Stimulated activated memory B cell treated with anti-CD40 and anti-IgM and Interleukin-4, amounts not matched to agents 10 μg/mL and 1 μg/mL and 100 μg/mL, for 72 hours (primary cell): ENCODE measurements at places on chromosomes 2 and 18.

DNA sequence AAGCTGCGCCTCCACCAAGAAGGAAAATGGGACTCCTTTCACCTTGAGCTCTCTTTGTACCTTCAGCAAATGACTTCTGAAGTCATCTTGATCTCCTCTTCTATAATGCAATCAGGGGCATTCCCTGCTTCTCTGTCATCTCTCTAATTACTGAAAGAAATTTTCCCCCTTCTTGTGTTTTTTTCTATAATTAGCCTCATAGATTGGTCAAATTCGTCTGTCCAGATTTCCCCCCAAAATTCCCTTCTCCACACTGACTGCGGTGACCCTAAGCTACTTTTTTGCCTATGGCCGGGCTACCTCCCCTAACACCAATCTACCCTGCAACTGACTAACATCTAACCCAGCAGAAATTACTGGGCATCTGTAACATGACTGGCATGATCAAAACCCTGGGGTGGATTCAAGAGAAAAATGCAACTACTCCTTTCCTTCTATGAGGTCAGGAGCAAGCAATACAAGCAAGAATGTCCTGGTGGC, 168.6 kb downstream of the BCL2 start:
- ATAC-seq: peak; percentile 58

DNA sequence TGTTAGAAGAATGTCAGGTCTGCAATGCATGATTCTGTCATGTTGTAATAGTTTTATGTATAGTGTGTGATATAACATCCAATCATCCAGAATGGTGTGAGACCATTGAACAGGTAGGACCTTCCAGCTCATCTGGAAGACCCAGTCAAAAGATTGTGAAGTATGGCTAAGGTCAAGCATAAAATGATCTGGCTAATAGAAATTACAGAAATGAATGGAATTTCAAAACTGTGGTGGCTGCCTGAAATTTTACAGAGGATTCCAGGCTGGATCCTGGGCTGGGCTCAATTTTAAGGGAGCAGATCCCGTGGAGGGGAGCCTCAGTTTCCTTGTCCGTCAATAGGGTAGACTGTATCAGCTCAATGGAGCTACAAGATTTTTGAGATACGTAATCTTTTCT, 39.1 kb downstream of the ACKR3 start:
- ATAC-seq: no peak

DNA sequence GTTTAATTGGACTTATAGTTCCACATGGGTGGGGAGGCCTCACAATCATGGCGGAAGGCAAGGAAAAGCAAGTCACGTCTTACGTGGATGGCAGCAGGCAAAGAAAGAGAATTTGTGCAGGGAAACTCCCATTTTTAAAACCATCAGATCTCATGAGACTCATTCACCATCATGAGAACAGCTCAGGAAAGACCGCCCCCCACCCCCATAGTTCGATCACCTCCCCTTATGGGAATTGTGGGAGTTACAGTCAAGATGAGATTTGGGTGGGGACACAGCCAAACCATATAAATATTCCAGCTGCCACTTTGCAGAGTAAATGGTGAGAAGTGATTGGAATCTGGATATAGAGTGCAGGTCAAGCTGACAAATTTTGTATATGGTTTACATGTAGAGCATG, 187.4 kb downstream of the ARL4C start:
- ATAC-seq: no peak

DNA sequence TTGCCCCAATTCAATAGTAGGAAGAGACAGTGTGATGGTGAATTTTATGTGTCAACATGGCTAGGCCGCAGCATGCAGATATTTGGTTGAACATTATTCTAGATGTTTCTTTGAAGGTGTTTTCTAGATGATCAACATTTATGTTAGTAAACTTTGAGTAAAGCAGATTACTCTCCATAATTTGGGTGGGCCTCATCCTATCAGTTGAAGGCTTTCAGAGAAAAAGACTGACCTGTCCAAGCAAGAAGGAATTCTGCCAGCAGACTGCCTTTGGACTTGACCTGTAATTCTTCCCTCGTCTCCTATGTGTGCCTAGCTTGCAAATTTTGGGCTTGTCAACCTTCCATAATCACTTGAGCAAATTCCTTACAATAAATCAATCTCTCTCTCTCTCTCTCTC, 8.3 kb upstream of the GRP start:
- no peak for ATAC-seq

- no peak for ATAC-seq
Measured at GRCh38 chr2:181594322-181594721, 62.6 kb downstream of the CERKL start.

GRCh38 chr2:69753659-69754363, 11.9 kb downstream of the ANXA4 start:
- no peak for ATAC-seq

DNA sequence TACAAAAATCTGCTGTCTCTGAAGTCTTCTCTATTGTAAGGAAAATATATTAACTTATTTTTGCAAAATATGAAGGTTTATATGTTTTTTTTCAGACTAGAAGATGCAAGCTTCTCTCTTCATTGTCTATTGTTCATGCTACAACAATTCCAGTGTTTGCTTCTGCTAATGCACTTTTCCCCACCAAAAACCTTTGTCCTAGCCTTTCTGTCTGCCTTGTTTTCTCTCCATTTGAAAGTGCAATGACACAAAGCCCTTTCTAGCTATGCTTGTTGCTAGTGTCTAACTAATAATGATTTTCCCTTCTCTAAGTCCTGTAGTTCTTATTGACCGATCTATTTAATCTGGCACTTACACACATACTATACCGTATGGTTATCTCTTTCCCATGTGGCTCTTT, 369.5 kb upstream of the CELF4 start:
- ATAC-seq: no peak

- no peak for ATAC-seq
Measured at GRCh38 chr18:10235661-10235952, 218.8 kb upstream of the APCDD1 start.

- no peak for ATAC-seq
Measured at GRCh38 chr2:126303113-126303512, 352.8 kb upstream of the GYPC start.

GRCh38 chr2:132437852-132438669, 21.5 kb downstream of the GPR39 start:
- no peak for ATAC-seq

DNA sequence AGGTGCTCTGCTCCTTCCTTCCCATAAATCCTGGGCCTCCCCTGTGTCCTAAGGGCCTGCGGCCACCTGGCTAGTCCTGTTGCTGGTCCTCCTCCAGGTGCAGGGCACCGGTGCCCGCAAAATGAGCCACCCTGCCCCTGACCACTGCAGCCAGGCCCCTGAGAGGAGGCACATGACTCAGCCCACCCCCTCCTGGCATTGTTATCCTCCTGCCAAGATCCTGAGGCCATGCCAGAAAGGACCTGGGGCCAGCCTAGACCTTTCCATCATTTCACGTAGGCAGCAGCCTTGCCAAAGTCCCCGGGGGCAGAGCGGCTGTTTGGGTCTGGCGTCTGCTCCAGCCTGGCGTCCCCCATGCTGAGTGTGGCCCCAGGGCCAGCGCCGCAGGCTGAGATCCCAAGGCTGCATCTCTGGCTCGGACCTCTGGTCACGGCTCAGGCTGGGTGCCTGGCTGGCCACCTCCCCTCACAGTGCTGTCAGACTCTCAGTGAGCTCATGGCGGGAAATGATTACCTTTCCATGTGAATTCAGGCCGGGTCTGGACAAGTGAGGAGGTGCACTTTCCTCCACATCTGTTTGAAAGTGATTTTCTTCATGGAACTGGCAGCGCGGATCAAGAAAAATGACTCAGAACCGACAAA, 81.0 kb downstream of the NDUFA10 start:
- no peak for ATAC-seq

DNA sequence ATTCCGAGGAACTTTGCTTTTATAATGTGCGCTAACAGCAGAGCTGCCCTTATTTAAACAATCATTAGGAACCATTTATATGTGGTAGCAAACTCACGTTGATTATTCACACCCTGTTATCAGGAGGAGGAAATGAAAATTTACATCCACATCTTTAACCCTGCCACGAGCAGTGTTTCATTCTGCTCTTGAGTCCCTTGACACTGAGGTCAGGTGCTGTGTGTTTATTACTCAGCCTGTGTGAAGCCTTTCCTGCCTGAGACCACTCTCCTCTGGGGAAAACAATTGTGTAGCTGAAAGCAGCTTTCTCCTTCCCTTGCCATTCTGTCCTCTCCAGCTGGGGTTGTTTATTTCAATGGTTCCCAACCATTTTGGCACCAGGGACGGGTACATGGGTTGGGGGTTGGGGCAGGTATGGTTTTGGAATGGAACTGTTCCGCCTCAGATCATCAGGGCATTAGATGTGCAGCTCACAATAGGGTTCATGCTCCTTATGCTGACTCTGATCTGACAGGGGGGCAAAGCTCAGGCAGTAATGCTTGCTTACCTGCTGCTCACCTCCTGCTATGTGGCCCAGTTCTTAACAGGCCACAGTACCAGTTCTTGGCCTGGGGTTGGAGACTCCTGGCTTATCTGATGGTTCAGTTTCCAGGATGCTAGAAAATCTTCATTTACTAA, 651.1 kb downstream of the TDRD15 start:
- ATAC-seq: no peak

DNA sequence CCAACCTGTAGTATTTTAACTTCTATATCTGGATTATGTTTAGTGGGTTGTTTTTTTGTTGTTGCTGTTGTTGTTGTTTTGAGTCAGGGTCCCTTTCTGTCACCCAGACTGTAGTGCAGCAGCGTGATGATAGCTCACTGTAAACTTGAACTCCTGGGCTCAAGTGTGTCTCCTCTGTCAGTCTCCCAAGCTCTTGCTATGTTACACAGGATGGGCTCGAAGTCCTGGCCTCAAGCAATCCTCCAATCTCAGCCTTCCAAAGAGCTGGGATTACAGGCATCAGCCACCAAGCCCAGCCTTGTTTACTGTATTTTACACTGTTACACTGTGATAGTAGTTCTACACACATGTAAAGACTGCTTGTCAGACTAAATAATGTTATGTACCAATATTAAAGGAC, 9.7 kb upstream of the STRN start:
- no peak for ATAC-seq

DNA sequence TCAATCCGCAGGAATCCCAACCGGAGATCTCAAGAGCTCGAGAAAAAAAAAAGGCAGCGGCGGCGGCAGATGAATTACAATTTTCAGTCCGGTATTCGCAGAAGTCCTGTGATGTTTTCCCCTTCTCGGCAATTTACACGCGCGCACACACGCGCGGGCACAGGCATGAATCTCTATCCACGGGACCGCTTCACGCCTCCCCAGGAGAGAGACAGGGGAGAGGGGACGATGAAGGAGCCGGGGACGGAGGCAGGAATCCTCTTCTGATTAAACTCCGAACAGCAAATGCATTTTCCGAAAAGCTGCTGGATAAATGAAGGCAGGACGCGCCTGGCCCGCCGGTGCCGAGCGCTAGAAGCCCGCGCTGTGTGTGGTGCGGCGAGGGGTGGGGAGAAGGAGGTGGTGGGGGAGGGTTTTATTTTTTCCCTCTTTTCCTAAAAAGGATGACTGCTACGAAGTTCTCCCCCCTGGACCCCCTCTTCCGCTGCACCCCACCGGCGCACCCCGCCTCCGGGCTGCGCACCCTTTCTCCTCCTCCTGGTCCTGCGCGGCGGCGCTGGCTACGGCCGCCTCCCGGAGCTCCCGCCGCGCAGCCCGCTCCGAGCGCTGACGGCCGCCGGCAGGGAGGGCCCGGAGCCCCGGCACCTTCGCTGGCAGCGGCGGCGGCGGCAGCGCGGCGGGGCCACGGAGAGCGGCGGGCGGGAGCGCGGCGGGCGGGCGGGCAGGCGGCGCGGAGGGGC, at the start of gene BCL2:
TSS of gene BCL2 (minus strand) at position 387 of the 740 bp plus-strand sequence.
- ATAC-seq: peak; percentile 53

GRCh38 chr18:57640749-57641148, 19.1 kb upstream of the NARS1 start:
- no peak for ATAC-seq

DNA sequence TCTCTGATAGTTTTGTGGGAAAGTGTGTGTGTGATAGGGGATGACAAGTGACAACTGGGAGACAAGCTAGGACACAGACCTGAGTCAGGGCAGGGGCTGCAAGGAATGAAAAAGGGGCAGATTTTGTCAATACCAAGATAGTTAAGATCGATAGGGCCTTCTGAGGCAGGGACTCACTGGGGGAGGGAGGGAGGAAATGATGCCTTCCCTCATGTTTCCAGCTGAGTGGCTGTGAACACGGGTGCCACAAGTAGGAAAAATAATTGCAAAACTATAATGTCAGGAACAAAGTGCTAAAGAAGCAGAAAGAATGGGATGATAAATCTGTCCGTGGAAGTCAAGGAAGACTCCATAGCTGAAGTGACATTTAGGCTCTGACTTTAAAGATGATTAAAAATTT, 24.2 kb downstream of the CDH2 start:
- ATAC-seq: peak; percentile 12

DNA sequence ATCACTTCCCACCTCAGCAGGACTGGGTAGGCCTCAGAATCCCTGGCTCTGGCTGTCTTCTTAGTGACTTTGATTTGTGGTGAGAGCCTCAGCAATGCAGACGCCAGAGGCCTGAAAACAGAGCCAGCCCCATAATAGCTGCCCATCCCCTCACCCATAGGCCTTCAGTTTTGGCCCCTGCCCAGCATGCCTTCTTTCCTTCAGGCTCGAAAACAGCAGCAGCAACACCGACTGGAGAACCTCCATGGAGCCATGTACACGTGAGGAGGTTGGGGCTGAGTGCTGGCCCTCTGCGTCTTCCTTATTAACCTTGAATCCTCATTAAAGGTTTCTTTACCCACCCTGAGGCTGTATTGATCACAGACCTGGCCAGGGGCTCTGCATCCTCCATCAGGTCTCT, 1.7 kb downstream of the RNF181 start:
- ATAC-seq: no peak

DNA sequence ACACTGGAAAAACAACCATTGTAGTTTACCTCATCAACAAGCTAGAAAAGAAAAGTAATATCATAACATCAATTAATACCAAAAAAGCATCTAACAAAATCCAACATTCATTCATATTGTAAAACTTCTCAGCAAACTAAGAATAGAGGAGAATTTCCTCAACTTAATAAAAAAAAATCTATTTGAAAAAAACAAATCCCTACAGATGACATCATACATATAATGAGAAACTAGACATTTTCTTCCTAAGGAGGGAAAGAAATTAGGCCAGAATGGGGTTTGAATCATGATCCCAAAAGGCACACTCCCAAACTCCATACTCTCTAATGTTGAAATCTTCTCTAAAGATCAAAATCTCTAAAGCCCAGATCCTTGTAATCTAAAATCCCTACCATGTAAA, 460.0 kb downstream of the IRS1 start:
- ATAC-seq: no peak
